Caco-2 (cell line): ENCODE measurements at places on chromosomes 13 and 19. TPM values are rescaled to one million over a fixed set of nuclear protein-coding genes. Genes with fewer than 3 reads are reported as not detected.

Gene FAM124A
- 0.46 and 0.52 TPM in 2 replicates for total RNA-seq

Gene NFIX
- 0.35 and 0.82 TPM in 2 replicates for total RNA-seq

Gene MEDAG
- not detected in 2 replicates for total RNA-seq

Gene CYP4F2
- not detected in 2 replicates for total RNA-seq
